ENCODE measurements at places on chromosomes 13 and 19.

DNA sequence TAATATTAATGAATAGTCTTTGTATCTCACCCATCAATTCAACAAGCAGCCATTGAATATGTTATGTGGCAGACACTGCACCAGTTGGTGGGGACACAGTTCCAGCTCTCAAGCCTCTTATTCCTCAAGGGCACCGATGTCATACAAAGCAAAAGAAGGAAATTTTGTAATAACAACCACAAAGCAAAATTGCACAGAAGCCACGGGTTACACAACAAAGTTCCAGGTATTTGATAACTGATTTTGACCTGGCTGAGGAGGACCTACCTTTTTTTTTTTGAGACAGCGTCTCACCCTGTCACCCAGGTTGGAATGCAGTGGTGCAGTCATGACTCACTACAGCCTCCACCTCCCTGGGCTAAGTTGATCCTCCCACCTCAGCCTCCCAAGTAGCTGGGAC is 266.7 kb downstream of the FOXO1 start:
- no peak for DNase-seq

- peak; percentile 32 for DNase-seq
These were observed 452 bp downstream of the PIAS4 start for GRCh38 chr19:4007836-4008539.

- DNase-seq, result no peak
These were observed 689.3 kb upstream of the ATXN8OS start for GRCh38 chr13:69418319-69418718.

DNA sequence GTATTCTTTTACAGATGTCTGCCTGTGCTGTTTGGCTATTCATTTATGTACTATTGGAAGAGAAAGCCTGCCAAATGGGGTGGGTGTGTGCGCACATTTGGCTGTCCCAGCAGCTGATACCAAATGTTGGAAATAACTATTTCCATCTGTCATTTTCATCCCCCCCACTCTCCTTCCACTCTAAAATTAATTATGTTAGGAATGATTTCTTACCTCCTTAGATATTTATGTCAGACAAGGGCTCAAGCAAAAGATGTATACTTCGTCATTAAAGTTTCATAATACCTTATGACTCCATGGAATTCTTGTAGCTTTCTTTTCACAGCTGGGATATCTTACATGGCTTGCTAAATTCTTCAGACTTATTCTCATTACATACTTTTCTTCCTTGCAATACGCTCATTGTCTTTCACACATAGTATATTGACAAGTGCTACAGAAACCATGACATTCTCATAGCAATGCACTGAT is 18.6 kb downstream of the ITM2B start:
- no peak for DNase-seq

- no peak for DNase-seq
These were observed 463 bp downstream of the PCSK4 start for GRCh38 chr19:1489463-1490310.

GRCh38 chr13:61107989-61108388 is 307.7 kb downstream of the PCDH20 start:
- DNase-seq, result no peak

DNA sequence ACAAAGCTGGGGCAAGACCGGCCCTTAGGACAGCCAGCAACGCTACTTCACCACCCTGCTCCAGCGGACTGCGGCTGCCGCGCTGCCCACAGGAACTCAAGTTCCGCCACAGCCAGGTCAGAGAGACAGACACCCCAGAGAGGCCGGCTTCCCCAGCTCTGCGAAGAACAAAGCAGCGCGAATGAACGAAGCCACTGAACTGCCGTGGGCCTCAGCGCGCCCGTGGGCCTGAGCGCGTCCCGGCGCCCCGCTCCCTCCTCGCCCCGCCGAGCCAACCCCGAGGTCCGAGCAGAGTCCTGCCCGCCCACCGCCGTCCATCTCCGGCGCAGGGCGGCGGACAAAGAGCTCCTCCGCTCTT is 158.4 kb downstream of the RNF17 start:
- DNase-seq, result peak; percentile 43

- DNase-seq, result no peak
These were observed 268.7 kb downstream of the NHLRC3 start for GRCh38 chr13:39306639-39307589.

- DNase-seq, result no peak
These were observed 50.0 kb downstream of the ALOX5AP start for GRCh38 chr13:30785191-30785850.

DNA sequence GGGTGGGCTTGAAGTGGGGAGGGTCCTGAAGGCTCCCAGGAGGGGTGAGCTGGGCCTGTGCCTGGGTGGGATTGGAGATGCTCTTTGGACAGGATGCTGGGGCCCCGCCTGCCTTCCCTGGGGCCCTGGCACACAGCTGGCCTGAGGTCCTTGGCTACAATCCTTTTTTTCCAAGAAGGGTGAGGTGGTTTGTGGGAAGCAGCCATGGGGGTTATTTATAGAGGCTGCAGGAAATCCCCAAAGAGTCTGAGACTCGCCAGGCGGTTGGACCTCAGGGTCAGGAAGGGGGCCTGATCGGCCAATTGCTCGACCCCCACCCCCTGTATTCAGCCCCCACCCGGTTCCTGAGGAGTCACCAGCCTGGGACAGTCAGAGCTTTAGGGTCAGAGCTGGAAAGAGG is 10.0 kb downstream of the GTPBP3 start:
- DNase-seq, result peak; percentile 90

GRCh38 chr13:101149735-101150384 is 266.4 kb downstream of the NALCN start:
- DNase-seq, result peak; percentile 52

DNA sequence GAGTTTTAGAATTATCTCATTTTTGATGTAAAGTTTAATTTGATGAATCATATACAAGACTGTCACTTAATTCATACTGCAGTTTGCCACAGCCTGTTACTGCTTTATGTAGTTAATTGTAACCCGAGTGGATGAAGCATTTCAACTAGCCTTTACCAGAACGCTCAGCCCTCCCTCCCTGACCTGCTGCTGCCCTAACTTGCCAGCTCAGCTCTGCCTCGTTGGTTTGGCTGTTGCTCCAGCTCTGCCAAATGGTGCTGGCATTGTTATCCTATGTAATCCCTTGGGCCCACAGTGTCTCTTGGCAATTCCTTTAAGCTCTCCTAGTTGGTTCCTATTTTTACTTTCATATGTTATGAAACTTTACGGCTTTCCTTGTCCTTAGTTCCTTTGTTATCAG is 113.3 kb downstream of the LMO7 start:
- DNase-seq, result peak; percentile 43

GRCh38 chr13:37129866-37130265 is 24.4 kb upstream of the CSNK1A1L start:
- DNase-seq, result no peak

DNA sequence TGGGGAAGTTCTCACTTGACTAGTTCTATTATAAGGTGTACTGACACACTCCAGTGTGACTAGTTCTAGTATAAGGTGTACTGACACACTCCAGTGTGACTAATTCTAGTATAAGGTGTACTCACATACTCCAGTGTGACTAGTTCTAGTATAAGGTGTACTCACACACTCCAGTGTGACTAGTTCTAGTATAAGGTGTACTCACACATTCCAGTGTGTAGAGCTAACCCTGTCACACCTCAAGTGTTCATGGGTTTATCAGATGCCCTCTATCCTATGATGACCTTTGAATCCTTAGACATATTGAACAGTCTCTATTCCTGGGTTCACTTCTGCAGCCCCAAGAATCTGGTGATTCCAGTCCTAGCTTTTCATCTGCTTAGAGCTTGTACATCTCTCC is 54.6 kb upstream of the MYO16 start:
- no peak for DNase-seq
